Adrenal gland (tissue), 19 donors: ENCODE measurements at places on chromosomes 6 and 20. TPM values are rescaled to one million over a fixed set of nuclear protein-coding genes. Genes with fewer than 3 reads are reported as not detected.

The HLA-DRB1 gene
- total RNA-seq: 51.8 TPM

DNA sequence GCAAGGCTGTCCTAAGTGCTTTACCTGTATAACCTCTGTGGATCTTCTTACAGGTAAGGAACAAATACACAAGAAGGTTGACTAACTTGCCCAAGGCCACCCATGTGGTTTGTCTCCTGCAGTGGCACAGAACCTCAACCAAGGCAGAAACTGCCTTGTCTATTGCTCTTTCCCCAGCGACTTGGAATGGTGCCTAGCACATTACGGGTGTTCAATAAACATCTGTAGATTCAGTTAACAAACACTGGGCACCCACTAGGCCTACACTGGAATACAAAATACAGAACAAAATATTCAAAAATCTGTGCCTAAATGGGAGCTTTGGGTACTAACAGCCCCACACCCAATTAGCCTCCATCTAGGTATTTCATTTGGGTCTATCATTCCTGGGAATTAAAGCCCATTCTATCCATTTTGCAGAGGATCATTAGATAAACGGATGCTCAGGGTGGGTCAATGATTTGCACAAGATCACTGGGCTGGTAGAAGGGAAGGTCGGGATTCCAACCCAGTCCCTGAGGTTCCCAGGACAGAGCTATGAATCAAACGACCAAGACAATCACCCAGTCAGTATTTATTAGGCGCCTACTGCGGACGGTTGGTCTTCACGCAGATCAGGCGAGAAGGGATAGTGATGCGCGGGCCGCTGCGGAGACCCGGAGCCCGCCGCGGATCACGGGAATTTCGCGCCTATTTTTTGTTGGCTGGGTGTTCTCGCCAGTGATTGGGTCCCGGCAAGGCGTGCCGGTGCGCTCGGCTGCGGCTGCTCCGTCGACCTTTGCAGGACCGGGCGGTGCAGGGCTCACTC is at the start of gene STK35:
STK35 (plus strand) TSS at position 771 of the 808 bp plus-strand sequence. CDS start 55 bp downstream, outside the sequence.
- DNase-seq: no peak

- no peak for DNase-seq
Observed at GRCh38 chr6:152091851-152092341, 284.4 kb downstream of the ESR1 start.

- no peak for DNase-seq
Observed at GRCh38 chr6:108594640-108595039, 33.9 kb downstream of the FOXO3 start.
